ENCODE measurements at places on chromosomes 3 and 15.

DNA sequence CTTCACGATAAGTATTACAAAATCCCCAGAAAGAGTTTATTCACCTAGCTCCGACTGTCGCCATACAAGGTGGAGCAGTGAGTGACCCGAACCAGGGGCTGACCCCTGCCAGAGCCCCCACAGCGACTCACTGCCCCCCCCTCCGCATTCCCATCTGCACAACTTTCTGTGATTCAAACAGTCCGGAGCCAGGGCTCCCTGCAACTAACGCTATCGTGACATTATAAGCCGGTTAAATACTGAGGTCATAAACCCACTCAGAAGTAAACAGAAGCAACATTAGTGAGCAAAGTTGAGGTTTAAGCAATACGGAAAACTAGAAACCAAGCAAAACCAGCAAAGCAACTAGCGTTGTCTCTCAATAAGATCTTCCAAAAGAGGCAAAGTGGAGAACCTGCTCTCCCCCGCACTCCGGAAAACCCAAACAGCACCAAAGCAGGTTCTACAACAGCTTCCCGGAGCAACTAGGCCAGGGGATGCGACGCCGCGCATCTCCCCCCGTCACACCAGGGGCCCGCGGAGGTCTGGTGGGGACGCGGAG is 642 bp downstream of the SCAP start:
- no peak for DNase-seq

GRCh38 chr3:190172751-190173150 is 52.1 kb upstream of the P3H2 start:
- DNase-seq = no peak

GRCh38 chr3:35383719-35384555 is 255.4 kb upstream of the ARPP21 start:
- no peak for DNase-seq

GRCh38 chr15:60017538-60018520 is 13.7 kb downstream of the FOXB1 start:
- DNase-seq = no peak

- DNase-seq = no peak
Observed at GRCh38 chr3:133804896-133805295, 719 bp upstream of the SRPRB start.

- no peak for DNase-seq
Observed at GRCh38 chr3:95289295-95289694, 1226.4 kb downstream of the NSUN3 start.

DNA sequence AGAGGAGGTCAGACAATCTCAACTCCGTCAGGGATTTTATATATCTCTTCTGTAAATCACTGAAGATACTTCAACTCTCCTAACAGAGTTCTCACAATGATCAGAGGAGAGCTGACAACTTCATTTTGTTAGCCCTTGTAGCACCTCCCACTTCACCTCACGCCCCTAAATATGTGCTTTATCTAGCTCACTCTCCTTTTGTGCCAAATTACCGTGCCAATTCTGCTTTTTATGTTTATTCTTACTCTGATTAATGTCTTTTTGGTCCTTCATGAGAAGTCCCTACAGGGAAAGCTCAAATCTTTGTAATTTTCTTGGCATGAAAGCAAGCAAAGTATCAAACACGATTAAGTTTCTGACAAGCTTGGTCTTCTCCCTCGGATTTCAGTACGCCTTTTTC is 636.1 kb upstream of the NAALADL2 start:
- no peak for DNase-seq

- DNase-seq = no peak
Observed at GRCh38 chr3:16326724-16327349, 61.8 kb downstream of the OXNAD1 start.

GRCh38 chr3:31133541-31133940 is 239.1 kb upstream of the GADL1 start:
- no peak for DNase-seq

GRCh38 chr3:138875754-138876664 is 41.3 kb upstream of the PIK3CB start:
- DNase-seq = no peak

- DNase-seq = no peak
Observed at GRCh38 chr3:66717806-66718205, 217.0 kb upstream of the LRIG1 start.

DNA sequence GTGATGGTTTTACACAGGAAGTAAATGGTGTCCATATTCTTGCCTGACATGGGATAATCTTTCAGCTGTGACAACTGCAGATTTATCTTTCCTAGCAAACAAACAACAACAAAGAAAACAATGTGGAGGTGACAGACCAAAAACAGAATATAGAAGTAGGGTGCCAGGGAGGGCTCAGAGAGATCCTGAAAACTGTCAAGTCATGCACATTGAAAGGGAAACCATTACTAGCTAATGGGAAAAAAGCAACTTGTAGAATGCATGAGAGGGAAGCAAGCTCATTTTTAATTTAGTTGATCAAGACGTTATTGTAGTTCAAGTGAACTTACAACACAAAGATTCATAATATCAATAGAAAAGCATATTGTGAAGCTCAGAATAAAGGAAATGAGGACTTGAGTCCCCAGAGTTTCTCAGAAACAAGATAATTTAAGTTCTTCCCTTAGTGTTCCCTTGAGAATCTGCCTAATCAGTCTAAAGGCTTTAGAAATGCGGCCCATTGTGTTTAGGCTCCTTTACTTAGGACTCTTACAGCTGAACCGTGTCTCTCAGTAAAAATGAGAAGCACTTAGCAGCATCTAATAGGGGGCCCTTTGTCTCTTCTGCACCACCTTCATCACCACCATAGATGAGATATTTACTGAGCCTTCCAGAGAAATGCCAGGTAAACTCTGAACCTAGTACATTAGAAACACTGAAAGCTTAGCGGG is 115.6 kb upstream of the CADPS start:
- no peak for DNase-seq

GRCh38 chr3:44359146-44359751 is 20.7 kb downstream of the TCAIM start:
- no peak for DNase-seq

DNA sequence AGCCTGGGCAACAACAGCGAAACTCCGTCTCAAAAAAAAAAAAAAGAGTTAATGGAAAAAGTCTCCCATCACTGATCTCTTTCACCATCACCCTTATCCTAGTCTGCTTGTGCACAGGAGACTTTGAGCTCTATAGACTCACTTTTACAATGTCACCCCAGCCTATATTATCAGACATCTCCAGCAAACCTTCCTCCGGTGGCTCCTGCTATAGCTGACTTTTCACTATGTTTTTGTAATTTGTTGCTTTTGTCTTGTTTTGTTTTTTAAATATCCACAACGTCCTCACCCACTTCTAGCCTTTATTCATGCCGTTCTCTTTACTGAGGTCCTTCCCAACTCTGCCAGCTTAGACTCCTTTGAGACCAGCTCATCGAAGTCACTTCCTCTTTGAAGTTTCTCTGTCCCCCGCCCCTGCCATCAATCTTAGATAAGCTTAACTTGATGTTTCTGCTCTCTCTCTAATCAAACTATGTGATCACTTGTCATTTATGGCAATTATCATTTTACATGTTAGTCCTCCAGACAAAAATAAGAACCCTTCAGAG is 82.7 kb upstream of the CHD2 start:
- no peak for DNase-seq

DNA sequence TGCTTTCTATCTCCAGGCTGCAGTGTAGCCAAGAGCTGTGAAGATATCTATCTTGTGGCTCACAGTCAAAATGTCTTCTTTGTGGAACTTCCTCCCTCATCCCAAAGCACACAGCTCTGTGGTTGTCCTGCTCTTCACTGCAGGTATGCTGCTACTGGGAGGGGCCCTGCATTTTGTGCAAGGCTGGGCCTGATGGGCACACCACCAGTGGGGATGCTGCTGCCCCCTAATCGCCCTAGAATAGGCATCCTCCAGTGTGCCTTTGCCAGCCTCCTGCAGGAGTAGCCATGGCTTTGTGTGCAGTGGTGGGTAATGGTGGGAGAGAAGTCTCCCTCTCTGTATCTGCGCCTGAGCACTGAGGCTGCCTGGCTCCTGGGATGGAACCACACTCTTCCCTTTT is 297.3 kb downstream of the DOCK3 start:
- no peak for DNase-seq

- DNase-seq = no peak
Observed at GRCh38 chr3:414063-414462, 217.5 kb downstream of the CHL1 start.

- DNase-seq = no peak
Observed at GRCh38 chr15:45604326-45604725, 17.1 kb downstream of the BLOC1S6 start.

GRCh38 chr3:58474348-58474911 is 17.5 kb upstream of the KCTD6 start:
- no peak for DNase-seq

DNA sequence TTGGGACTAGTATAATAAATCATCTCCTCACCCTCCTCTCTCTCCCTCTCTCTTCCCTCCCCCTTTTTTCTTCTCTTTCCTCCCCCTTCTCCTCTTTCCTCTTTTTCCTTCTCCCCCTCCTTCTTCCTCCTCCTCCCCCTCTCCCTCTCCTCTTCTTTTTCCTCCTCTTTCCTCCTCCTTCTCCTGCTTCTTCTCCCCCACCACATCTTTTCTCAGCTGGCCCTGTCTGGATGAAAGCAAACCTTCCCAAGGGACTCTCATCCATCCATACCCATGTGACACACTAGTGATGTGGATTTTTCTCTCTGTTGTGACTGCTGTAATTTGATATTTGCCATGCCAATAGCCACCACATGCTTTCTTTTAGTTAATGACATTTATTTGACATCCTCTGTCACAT is 127.2 kb downstream of the EBLN2 start:
- DNase-seq = no peak

DNA sequence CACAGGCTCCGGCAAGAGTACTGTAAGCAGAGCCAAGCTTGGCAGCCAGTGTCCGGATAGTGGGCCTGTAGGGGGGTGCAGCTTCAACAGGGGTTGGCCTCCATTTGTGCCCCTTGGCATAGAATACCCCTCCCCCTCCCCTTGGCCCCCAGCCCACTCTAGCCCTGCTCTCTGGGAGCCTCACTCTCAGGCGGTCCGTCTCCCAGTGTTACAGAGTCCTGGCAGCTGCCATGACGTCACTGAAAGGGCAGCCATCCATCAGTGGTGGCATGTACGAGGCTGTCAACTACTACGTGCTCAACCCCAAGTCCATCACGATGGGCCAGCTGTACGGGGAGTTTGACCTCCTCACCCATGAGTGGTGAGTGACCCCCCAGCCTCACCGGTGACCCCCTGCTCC is 50.4 kb downstream of the DNAH1 start:
- no peak for DNase-seq

- DNase-seq = no peak
Observed at GRCh38 chr3:42066516-42067181, 24.5 kb upstream of the TRAK1 start.

DNA sequence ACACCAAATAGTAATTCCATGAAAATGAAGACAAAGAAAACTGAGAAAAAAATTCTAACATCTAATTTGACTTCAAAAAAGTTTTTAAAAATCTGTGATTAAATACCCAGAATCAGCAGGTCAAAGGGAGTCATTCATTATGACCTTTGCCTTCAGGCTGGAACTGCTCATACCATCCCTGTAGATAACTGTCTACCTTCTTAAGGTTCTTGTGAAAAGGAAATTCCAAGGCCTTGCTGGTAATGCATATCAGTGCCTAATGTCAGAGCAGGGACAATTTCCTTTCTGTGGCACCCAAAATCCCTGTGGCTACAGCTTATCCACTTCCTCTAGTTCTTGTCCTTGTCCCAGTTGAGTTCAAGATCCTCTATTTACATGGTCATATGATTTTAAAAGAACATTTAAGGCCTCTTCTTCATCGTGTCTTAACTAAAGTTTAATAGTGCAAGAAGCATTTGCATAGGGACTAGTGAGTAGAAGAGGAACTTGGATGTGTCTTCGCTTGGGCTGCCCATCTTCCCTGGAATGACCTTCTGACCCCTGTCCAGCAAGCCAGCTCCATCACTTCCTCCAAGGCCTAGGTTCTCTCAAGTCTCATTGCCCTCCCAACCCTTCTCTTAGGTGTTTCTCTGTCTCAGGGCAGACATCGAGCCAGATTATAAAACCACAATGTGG is 8.7 kb upstream of the PLCL2 start:
- no peak for DNase-seq

DNA sequence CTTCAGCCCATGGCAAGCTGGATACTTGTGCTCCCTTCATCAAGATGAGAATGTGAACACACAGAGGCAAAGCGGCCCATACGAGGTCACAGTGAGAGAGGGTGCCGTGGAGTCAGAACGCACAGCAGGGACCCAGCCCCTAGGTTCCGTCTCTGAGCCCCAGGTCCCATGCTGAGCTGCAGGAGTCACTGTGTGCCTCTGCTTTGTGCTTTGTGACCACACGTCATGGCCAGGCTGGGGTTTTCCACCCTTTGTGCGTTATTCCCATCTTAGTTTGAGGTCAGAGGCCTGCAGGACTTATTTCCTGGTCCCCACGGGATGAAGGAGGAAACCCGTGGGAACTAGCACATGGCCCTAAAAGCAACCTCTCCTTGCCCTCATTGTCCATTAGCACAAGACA is 140.3 kb downstream of the TJP1 start:
- no peak for DNase-seq

DNA sequence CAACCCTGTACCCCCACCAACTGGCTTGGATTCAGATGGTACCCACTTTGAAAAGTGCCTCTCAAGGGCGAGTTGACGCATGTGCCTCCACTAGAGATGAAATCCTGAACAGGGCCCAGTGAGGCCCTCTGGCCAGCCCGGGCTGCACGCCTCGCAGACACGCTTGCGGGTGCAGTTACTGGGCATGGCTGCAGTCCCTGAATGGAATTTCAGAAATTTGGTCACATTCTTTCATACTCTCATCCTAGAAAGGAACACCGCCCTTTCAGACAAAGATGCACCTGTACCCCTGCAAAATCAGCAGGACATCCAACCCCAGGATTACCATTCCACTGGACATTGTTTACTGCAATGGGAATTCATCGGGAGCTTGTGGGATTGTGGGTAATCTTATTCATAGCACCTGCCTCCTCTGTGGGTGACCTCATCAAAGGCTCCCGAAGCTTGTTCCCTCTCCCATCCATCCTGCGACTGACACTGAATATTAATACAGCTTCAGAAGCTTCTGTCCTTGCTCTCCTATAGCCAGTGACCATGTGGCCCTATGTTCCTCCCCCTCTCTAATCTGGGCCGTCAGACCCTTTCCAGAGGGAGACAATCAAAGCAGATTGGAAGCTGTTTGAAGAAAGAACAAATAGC is 42.5 kb upstream of the TPM1 start:
- no peak for DNase-seq

DNA sequence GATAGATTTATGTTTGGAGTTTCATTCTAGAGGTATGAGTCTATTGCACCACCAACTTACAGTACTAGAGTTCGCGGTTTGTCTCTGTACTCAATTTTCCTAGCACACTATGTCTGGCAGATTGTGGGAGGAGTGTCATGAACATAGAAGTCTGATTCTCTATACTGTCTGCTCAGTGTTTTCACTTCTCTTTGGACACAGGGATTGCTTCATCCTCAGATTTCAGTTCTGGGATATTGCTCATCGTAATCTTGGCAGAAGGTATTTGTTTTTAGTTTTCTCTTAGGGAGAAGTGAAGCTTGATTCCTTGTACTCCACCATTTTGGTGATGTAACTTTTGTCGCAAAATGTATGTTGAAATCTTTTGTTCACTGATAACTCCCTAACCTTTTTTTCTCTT is 27.8 kb upstream of the AZI2 start:
- no peak for DNase-seq
